ENCODE measurements at places on chromosomes 12 and 14. TPM values are rescaled to one million over a fixed set of nuclear protein-coding genes. Genes with fewer than 3 reads are reported as not detected.

DNA sequence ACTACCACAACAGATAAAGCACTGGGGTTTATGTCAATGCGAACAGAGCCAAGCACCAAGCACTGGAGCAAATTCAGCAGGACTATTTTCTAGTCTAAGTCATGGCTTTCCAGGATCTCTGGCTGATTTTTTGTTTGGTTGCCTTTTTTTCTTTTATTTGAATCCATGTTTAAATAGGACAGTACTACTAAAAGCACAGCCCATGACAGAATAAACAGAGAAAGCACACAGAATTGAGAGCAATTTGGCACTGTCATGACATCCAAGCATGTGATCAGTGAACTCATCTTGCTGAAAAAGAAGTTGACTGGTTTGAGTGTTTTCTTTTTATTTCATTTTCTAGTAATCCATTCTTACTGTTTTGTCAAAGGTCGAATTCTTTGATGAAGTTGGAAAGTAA is 23.1 kb upstream of the RERG start:
- DNase-seq = no peak

DNA sequence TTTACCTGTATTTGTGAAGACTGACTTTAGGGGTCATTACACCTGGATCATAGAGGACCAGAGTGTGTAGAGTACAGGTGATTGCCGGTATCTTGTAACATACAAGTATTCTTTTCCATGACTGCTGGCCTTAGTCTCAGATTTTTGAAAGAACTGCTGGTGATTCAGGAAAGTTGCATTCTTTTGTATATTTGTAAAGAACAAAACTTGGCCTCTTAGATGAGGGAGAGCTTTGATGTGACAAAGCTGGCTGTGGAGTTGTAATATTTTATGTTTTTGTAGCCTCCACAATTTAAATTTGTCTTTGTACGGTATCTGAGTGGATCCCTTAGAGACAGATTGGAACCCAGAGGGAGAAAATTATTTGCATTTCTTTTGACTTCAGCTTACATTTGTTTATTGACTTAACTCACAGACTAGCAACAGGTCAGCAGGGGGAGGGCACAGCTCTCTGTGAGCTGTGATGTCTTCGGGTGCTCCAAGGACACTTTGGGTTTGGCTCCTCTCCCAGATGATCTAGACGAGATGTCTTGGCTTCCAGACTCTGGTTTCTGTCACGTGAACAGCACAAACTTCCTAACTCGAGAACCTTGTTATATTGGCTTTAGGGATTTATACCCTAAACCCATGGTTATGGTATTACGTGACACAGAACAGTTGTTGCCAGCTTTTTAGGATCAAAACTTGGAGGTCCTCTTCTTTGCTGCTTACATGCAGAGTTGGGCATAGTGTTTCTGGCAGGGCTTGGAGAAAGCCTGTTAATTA is 65.9 kb downstream of the DAAM1 start:
- no peak for DNase-seq

Gene KRT6A
- total RNA-seq = not detected

Gene AHSA1
- total RNA-seq = 115 TPM

GRCh38 chr12:58907391-58907790 is 12.9 kb downstream of the LRIG3 start:
- no peak for DNase-seq

DNA sequence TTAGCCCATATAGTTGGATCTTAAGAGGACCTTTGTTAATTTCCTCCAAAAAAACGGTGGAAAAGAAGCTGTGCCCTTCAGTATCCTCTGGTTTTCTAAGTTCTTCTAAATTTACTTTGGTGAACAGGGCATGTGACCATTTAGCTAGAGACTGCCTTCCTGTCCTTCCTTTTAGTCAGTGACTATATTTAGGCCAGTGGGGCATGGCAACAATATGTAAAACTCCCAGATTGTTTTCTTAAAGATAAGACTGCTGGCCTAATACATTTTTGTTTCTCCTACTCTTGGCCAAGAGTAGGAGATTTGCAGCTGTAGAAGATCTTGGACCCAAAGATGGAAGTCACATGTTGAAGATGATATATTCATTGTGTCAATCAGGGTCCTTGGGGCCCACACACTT is 325.1 kb upstream of the DCN start:
- DNase-seq = no peak

Gene OTX2
- not detected for total RNA-seq

Gene WNT5B
- total RNA-seq = 99.5 TPM

- no peak for DNase-seq
Measured at GRCh38 chr14:24435998-24436354, 6.2 kb downstream of the KHNYN start.

GRCh38 chr12:110561471-110562201 is 21.5 kb downstream of the PPTC7 start:
- DNase-seq = no peak

Gene ASCL1
- not detected for total RNA-seq

GRCh38 chr14:69401841-69402240 is 3.3 kb downstream of the SLC39A9 start:
- DNase-seq = no peak

- DNase-seq = no peak
Measured at GRCh38 chr12:123879691-123880090, 92.9 kb downstream of the CCDC92 start.

Gene DPY19L2
- total RNA-seq = 13.9 TPM

Gene PKP2
- 2.1 TPM for total RNA-seq

DNA sequence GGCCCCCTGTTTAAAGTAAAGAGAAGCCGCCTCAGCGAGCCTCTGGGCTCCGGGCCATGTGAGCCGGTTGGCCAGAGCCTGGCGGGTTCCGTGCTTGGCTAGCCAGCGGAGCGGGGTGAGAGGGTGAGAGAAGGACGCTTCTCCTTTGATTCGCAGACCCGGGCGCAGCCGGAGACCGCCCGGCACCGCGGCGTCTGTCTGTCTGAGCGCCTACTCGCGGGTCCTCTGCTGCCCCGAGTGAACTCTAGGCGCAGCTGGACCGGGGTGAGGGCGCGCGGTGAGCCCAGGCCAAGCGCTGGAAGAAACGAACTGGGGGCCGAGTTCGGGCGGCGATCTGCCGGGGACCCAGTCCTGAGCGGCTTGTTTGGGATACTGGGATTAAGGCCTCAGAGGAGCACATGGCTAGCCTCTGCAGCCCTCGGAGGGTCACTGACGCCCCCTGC is 41.4 kb upstream of the TBX5 start:
- DNase-seq = no peak

DNA sequence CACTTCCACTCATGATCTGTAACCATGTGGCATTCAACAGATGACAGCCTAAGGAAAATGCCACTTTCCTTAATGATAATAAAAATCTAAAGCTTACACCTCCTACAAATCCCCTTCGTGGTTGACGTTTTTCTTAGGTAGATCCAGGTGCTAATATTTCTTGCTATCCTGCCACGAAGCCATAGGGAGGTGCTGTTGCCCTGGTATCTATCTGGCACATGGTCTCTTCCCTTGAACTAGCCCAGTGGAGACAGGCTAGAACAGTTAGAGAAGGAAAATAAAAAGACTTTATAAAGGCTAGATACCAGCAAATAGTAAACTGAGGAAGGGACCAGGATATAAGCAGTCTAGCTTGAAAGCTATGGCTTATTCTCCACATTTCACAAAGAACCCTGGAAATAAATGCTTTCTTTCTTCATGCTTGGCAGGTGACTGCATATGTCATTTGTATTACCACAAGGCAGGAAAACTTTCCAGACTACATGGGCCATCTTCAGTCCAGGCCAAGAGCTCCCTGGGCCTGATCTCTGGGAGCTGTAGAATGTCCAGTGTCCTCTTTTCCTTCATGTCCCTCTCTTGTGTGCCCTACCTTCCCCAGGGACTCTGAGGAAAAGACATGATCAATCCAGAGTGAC is 15.3 kb downstream of the SPIC start:
- DNase-seq = no peak

Gene CFAP251
- total RNA-seq = 2.4 TPM

Gene PGF
- 3.5 TPM for total RNA-seq

Gene EML5
- 0.19 TPM for total RNA-seq

Gene ANGEL1
- total RNA-seq = 19.7 TPM

DNA sequence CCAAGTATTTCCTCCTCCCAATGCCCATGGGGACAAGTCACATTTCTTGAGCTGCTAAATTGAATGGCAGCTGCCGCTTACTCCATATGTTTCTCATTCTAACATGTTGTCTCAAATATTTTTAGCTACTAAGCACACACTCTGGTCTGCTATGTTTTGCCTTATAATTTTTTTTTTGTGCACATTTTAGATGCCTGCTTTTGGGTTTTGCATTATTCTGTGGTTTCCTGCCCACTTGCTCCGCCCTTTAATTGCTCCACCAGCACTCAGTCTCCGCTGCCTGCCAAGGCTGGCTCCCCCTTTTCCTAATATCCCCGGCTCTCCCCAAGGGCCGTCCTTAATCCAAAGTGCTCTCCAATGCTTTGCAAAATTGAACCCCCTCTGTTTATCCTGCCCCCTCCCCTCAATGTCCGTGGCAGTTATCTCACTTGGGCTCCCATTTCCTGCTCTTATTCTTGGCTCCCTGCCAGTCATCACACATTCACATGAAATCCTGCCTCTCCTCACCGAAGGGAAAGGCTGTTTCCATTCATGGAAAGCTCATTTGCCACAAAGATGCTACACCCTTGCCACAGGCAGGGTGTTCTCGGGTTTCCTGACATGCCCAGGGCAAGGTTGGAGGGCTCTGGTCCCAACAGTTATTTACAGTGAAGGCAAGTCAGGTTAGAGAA is 79.4 kb downstream of the C12orf75 start:
- DNase-seq = peak; percentile 93

All from osteocyte (in vitro differentiated cells).